SHP77 treated with DMSO at 0.1 percent for 48 hours (cell line): ENCODE measurements at places on chromosomes 13 and 19.

DNA sequence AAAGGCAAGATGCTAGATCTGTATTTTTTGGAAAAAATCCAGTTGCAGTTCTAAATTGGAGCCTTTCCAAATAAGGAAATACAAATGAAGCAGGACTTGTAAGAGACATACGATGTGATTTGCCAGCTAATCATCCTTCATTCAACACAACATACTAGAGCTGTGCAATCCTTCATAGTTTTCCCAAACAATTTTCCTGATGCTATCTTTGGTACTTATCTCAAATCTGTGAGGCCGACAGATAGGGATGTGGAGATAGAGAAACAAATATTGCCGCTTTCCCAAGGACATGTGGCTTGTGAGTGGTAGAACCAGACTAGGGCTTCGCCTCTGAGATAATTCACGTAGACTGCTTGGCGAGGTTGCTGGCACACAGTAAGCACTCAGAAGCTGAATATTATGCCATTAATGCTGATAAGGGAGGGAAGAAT is 176.6 kb downstream of the LMO7 start:
- no peak for DNase-seq

DNA sequence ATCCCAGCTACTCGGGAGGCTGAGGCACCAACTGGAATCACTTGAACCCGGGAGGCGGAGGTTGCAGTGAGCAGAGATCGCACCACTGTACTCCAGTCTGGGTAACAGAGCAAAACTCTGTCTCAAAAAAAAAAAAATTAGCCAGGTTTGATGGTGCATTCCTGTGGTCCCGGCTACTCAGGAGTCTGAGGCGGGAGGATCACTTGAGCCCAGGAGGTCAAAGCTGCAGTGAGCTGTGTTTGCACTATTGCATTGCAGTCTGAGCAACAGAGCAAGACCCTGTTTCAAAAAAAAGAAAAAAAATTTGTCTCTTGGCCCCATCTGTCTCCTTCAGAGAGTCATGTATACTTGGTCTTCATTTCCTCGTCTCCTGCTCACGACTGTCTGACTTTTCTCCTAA is 1.6 kb downstream of the CCDC97 start:
- DNase-seq: no peak

GRCh38 chr19:49816590-49816989 is 1.5 kb upstream of the MED25 start:
- no peak for DNase-seq

- DNase-seq: no peak
Measured at GRCh38 chr19:53055117-53055516, 10.6 kb downstream of the ERVV-2 start.

DNA sequence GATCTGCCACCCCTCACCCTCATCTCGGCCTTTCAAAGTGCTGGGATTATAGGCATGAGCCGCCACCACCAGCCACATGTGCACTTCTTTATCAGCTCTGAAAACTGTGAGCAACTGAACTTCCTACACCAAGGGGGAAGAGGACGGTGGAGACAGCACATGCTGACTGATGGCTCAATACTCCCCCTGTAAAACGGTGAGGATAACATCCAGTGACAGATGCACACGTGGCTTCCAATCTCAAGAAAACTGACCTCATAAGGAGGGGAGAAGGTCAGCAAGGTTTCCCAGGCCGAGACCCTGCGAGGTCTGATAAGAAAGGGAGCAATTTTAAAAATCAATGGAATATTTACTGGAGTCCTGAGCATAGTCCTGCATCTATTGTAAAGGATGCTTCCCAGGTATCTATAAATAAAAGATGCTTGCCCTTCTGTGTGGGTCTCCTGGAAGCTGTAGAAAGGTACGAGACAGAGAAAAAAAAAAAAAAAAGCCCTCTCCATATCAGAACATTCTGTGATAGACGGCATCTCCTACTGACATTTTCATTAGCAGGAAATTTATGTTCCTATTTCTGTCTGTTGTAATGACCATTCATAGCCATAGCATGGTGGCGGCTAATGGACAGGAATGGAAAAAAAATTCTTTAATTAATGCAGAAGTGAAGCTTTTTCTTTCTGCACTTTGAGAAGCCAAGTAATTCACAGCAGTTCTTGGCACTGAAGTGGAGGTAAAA is 385.1 kb downstream of the ZNF536 start:
- DNase-seq: no peak

DNA sequence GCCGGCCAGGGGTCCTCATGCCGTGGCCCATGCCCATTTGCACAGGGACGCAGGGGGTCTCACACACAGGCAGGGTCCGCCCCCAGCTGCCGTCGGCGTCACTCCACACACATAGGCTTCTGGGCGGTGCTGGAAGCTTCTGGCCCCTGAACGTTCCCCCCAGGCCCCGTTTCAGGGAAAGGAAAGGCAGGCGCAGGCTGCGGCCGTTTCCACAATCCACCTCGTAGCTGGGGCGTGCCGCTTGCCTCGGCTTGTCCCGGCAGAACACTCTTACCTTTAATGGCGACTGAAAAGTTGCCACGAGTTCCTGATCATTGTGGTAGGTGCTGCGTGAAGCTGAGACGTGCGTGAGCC is 53.4 kb downstream of the MCF2L start:
- no peak for DNase-seq

DNA sequence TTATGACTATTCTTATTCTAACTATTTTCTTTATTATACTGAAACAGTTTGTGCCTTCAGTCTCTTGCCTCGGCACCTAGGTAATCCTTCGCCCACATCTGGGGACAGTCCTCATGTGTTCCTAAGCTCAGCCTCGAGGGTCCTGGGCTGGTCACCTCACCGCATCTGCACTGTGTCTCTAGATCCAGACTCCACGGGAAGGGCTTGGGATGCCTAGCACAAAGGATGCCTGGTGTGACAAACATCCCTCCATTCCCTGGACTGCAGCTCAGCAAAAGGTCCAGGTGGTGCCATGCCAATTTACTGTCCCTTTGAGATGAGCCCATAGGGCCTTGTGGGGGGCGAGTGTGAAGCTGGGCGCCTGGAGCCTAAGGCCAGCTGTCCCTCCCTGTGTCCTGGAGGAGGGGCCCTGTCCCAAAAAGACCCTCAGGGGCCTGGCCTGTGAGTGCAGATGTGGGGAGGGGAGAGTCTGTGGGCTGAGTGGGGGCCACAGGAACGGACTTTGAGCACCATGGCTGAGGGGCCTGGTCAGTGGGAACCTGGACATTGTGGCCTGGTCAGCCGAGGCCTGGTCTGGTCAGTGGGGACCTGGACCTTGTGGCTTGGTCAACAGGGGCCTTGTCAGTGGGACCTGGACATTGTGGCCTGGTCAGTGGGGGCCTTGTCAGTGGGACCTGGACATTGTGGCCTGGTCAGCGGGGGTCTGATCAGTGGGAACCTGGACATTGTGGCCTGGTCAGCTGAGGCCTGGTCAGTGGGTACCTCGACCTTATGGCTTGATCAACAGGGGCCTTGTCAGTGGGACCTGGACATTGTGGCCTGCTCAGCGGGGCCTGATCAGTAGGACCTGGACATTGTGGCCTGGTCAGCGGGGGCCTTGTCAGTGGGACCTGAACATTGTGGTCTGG is 45.1 kb upstream of the TPM4 start:
- DNase-seq: no peak

DNA sequence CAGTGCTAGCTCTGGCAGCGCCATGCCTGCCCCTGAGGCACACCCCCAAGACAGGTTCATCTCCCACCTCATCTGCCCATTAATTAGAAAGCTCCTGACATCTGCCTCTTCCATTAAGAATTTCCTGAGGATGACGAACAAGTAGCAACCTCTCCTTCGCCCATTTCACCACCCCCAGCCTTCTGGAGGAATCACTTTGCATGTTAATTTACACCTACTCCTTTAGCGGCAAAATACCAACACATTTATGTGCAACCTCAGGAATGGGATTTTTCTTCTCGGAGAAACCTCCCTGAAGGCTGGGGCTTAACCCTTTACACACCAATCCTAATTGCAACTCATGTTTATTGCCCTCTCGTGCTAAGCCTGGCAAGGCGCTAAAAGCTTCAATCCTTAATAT is 13.8 kb downstream of the SLC7A1 start:
- no peak for DNase-seq

GRCh38 chr13:36323951-36324566 is 22.1 kb downstream of the SPART start:
- no peak for DNase-seq

GRCh38 chr19:33497131-33497777 is 24.3 kb downstream of the PEPD start:
- DNase-seq: no peak

DNA sequence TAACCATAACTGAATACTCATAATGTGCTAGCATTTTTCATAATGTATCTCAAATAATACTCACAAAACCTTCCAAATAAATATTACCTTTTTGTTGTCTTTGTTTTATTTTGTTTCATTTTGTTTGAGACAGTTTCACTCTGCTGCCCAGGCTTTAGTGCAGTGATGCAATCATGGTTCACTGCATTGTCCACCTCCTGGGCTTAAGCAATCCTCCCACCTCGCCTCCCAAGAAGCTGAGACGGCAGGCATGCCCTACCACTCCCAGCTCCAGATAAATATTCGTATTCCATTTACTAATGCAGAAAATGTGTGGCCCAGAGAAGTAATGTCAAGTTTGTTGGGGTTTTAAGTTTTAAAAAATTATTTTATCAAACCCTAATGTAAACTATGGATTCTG is 739.1 kb downstream of the GPC5 start:
- DNase-seq: no peak

- DNase-seq: no peak
Measured at GRCh38 chr13:58085819-58086218, 454.3 kb downstream of the PCDH17 start.

- DNase-seq: no peak
Measured at GRCh38 chr13:49444524-49445395, 686 bp downstream of the SETDB2 start.

GRCh38 chr19:39082745-39083598 is 1.2 kb upstream of the ACP7 start:
- no peak for DNase-seq

DNA sequence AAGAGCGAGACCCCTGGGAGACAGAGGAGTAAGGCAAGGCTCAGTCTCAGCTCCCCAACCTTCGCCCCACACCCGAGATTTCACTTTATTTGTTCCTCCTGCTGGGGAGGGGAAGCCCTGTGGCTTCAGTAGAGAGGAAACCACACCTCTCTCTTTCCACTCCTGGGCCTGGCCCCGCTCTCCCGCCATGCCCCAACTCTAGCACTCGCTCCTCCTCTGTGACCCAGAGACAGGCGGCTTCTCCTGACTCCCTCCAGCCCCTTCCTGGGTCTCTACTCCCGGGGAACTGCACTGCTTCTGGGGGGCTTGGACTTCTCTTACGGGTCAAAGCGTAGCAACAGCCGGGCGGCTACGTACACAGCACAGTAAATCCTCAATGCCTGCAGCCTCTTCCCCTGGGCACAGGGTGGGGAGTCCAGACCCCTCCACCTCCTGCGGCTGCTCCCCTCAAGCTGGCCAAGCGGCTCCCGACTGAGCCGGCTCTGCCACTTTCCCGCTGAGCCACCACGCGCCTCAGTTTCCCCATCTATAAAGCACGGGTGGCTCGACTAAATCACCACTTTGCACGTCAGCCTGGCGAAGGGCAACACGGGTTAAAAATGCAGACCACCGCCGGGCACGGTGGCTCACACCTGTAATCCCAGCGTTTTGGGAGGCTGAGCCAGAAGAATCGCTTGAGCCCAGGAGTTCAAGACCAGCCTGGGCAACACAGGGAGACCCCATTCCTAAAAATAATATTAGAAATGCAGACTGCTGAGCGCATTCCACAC is 1.4 kb downstream of the RNF126 start:
- no peak for DNase-seq

DNA sequence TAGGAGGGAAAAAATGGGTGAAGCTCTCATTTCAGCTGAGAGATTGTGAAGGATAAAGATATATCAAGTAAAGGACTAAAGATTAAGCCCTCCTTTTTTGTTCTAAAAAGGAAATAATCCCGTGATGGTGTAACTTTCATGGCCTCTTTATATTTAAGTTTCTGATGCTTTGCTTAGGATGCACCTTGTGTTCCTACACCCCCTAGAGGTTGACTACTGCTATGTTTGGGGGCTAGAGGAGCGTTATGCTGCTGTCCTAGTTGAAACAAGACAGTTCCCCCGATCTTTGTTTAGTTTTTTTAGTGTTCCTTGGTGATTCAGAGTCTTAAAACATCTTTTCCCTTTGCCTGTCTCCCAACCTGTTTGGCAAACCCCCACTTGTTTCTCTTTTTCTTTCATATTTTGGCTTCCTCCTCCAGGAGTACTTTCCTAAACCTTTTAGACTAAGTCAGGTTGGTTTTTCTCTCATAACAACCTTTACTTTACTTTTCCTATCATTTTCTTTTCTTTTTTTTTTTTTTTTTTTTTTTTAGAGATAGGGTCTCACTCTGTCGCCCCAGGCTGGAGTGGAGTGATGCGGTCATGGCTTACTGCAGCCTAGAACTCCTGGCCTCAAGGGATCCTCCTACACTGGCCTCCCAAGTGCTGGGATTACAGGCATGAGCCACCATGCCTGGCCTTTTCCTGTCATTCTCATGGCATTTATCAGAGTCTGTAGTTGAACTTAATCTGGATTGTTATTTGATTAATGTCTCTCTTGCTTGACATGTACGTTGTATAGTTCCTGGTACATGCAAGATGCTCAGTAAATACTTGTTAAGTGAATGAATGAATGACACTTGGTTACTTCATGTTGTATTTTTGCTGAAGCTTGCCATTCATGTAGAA is 2.8 kb downstream of the UBA2 start:
- peak; percentile 7 for DNase-seq

- DNase-seq: no peak
Measured at GRCh38 chr19:6580313-6580712, 10.6 kb downstream of the CD70 start.

DNA sequence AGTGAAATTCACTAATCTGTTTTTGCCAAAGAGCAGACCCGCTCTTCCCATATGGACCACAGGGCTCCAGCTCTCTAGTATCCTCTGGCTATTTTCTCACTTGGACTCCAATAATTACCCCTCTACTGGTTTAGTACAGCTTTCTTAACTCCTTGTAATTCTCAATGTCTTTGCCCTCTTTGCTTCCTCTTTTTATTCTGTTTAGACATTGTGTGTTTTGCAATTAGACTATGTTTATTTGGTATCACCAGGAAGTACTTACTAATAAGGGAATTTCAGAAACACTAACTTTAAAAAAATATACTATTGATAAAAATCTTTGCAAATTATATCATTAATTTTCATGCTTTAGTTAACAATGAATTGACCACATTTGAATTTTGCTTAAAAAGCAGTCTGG is 111.6 kb upstream of the OBI1 start:
- DNase-seq: no peak

- DNase-seq: peak; percentile 90
Measured at GRCh38 chr19:2887391-2887914, 13.3 kb upstream of the ZNF57 start.

- DNase-seq: no peak
Measured at GRCh38 chr19:10286803-10287737, at the start of gene ICAM4. Gene ICAM4, plus strand, starts transcription at chr19:10286955. Its CDS starts 58 bp downstream, at chr19:10287013.
